Ascending aorta (tissue), 2 donors: ENCODE measurements at places on chromosomes 5 and 9.

DNA sequence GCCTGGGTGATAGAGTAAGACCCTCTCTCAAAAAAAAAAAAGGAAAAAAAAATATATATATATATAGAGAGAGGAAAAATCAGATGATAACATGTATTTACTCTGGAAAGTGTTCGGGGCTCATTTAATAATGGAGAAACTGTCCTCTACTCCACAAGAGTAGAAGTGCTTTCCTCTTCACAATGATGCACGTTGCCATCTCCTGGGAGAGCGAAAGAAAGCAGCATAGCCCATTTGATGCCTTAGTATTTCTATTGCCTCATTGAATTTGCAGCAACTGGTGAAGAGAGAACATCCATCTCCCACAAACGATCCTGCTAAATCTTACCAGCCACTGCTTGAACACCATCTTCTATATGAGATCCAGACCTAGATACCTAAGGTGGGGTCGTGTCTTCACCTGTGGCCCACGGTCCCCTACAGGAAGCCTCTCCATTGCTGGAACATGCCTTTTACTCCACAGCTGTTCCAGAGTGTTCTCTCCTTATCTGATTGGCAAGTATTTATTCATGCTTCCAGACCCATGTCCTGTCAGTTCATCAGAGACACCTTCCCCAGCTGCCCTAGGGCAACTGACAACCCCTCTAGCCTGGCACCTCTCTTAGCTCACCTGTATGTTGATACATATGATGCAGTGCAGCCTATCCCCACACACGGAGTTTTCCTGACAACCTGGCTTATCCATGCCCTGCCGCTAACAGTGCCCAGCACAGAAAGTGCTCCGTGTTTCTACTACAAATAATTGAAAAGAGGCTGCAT is 115.3 kb downstream of the MARCHF11 start:
- no peak for DNase-seq

GRCh38 chr5:150631326-150631701 is 9.1 kb upstream of the SYNPO start:
- no peak for DNase-seq

DNA sequence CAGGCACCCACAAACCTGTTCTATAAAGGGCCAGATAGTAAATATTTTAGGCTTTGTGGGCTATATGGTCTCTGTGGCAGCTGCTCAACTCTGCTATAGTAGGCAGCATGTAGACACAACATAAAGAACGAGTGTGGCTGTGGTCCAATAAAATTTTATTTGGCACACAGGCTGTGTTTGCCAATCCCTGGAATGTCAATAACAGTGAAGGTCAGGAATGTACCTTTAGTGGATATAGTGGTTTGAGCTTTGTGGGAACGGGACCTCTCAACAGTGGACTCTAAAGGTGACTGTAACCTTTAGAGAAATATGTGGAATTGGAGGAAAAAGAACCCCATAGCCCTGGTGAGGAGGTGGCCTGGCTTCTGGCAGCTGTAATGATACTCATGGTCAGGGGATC is 145.2 kb downstream of the MAST4 start:
- no peak for DNase-seq

DNA sequence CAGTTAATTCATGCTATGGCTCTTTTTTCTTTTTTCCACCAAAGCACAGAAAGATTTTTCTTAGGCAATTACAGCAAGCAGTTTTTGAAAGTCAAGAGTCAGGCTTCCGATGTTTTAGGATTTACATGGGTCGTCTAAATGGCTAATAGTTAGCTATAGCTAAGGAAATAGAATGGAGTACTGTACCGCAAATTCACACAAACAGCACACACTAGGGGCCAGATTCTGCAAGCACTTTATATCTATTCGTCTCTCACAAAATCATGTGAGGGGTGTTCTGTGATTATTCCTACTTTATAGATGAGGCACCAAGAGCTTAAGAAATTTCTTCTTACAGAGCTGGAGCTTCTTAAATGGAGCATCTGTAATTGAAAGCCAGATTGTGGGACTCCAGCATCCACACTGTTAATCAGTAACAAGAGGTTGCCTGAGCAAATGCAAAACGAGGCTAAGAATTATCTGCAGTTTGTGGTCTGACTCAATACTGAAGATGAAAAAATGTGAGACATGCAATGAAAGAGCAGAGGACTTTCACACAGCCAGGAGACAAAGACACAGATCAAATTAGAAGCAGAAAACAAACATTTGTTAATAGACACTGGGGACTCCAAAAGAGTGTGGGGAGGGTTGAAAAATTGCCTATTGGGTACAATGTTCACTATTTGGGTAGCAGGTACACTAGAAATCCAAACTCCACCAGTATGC is 62.7 kb upstream of the CTXN3 start:
- DNase-seq: no peak

GRCh38 chr9:109411069-109411761 is 86.9 kb downstream of the PTPN3 start:
- DNase-seq: no peak

DNA sequence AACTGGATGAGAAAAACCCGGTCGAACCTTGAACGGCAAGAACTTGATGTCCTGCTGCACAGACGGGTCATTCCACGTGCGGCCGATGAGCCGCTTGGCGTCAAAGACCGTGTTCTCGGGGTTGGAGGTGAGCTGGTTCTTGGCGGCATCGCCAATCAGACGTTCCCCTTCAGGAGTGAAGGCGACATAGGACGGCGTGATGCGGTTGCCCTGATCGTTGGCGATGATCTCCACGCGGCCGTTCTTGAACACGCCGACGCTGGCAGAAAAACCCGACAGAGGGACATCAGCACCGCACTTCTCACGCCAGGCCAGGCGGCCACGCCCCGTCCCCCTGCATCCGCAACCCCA is 519 bp downstream of the HSPA5 start:
- no peak for DNase-seq

GRCh38 chr5:149213264-149213880 is 58.3 kb upstream of the AFAP1L1 start:
- no peak for DNase-seq

DNA sequence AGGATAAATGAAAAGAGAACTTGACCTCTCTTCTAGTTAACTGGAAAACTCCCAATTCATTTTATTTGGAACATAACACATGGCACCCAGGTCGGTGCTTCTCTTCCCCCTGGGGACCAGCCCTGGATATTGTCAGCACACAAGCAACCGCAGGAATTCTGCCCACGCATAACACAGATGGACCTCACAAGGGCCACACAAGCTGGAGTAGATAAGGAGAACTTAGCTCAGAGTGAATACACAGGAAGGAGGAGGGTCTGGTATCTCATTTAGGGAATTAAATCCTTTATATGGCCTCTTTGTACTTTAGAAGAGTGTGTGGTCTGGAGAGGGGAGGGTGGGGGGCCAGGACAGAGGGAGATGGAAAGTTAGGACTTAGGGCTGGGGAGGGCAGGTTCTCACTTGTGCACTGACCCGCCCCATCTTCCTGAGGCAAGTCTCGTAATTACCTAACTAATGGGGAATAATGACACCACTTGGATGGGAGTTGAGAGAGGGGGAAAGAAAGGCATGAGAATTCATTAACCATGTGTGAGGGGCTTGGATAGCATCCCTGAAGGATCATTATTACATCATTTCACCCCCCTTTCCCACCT is 341.2 kb upstream of the WWC1 start:
- no peak for DNase-seq

DNA sequence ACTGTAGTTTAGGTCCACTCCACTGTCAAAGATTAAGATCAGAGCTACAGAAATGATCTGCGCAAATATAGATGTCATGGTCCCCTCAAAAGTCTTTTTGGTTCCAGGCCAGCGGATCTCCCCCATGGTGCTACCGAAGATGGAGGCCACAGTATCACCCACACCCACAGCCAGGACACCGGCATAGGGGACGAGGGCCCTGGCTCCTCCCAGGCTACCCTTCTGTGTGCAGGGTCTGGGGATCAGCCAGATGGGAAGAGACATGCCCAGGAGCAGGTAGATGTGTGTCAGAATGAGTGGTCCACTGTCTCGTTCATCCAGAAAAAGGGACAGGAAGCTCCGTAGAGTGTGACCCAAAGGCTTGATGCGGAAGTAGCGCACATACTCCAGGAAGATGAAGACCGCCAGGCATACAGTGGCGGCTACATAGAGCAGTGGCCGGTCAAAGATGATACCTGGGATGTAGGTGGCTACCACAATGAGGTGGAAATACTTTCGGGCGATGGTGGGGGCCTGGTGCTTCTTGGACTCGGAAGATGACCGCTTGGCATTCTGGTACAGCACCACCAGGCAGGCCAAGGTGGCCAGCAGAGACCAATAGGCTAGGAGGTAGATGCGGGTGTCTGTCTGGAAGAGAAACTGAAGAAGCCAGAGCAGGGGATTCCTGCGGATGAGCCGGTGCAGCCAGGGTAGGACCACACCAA is 1.5 kb downstream of the DOLK start:
- DNase-seq: no peak

DNA sequence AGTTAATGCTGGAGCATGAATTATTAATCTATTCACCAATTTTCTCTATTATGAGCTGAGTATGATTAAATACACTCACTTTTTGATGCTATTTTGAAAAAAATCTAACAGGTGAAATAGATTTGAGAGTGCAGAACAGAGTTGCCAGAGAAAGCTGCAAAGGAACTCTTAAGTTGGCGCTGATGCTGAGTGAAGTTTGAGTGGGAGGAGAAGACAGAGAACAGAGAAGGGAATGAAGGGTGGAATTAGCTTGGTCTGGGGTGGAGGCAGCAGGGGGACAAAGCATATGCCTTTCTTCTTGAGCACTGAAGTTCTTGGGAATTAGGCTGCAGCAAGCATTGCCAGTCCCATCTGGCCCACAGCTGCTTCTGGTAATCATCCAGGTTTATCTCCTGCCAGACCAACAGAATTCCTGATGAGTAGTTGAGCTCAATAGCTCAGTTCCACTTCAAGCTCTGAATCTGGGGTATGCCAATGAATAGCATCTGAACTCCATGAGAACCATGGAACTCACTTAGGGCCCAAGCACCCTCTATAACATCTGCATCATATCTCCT is 290.1 kb downstream of the HINT1 start:
- DNase-seq: no peak

GRCh38 chr5:149371296-149371962 is 7.7 kb downstream of the IL17B start:
- DNase-seq: no peak

- peak; percentile 52 for DNase-seq
Measured at GRCh38 chr9:138045541-138046490, 168.2 kb downstream of the CACNA1B start.

- no peak for DNase-seq
Measured at GRCh38 chr5:1255081-1255561, 29.9 kb downstream of the SLC6A18 start.

GRCh38 chr9:110099236-110100095 is 108.5 kb downstream of the C9orf152 start:
- DNase-seq: peak; percentile 73

GRCh38 chr9:105079457-105079856 is 151.5 kb upstream of the ABCA1 start:
- DNase-seq: no peak

- no peak for DNase-seq
Measured at GRCh38 chr5:148179234-148179824, 11.0 kb downstream of the SPINK14 start.

DNA sequence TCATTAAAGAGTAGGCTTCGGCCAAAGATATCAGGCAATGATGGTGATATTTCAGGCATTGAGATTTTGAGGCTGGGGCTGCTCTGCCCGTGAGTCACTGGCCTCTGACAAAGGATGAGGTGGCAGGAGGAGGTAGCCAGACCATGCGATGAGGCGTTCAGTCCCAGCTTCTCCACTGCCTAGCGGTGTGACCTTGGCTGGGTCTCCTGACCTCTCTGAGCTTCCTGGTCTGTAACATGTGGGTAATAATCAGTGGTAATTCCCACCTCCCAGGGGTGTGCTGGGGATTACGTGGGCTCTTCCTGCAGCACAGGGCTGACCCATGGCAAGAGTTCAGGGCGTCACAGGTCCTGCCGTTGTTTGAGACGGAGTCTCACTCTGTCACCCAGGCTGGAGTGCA is 73.2 kb upstream of the RAPGEF1 start:
- DNase-seq: no peak

DNA sequence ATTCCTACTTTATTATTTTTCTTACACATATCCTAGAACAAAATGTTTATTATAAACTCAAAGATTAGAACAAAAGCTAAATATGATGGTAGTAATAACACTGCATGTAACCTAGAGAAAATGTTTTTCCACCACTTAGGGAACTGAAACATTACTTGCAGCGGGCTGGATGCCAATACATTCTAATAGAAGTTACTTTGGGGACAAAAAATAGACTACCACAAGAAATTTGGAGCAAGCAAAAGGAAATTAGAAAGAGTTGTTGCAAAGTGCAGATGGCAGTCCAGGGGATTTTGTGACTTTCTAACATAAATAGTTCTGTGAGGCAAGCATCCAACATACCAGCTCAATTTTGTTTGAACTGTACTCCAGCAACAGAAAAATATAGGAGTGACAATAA is 255.3 kb upstream of the GRIN3A start:
- DNase-seq: no peak

GRCh38 chr9:121783111-121783510 is 131.7 kb downstream of the DAB2IP start:
- DNase-seq: no peak

DNA sequence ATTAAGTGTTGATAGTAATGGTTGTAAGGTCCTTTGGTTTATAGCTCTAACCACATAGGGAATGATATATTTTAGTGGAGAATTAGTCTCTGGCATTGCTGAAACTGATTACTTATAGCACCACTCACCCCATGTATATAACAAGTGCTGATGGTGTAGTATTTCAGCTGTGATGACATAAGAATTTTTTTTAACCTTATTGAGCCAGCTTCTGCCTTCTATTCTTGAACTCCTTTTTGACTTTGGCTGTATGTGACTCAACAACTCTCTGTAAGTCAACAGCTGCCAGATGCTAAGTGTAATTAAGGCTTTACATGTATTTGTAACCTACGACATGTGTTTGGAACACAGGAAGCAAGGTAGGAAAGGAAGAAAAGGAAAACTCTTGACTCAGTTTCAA is 929.6 kb upstream of the WWC1 start:
- DNase-seq: no peak

DNA sequence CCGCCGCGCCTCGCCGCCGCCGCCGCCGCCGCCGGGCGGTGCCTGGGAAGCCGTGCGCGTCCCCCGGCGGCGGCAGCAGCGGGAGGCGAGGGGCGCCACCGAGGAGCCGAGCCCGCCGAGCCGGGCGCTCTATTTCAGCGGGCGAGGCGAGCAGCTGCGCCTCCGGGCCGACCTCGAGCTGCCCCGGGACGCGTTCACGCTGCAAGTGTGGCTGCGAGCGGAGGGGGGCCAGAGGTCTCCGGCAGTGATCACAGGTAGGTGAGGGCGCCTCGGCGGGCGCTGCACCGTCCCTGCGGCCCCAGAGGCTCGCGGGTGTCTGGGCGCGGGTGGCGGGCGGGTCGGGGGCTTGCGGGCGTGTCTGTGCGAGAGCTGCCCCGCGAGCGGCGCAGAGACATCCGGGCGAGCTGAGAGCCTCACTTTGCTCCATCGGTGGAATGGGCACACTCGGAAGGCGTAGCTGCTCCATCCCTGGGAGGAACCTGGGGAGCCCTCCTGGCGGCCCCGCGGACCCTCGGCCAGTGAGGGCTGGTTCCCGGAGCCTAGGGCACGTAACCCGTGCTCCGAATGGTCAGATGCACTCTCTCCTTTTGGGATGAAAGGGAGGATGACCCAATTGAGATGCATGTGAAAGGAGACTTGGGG is 864 bp downstream of the PAPPA start:
- DNase-seq: no peak
